Mesendoderm (in vitro differentiated cells): ENCODE measurements at places on chromosomes 7 and 10.

GRCh38 chr7:36659172-36659516, 65.2 kb downstream of the AOAH start:
- DNase-seq, result peak; percentile 88

DNA sequence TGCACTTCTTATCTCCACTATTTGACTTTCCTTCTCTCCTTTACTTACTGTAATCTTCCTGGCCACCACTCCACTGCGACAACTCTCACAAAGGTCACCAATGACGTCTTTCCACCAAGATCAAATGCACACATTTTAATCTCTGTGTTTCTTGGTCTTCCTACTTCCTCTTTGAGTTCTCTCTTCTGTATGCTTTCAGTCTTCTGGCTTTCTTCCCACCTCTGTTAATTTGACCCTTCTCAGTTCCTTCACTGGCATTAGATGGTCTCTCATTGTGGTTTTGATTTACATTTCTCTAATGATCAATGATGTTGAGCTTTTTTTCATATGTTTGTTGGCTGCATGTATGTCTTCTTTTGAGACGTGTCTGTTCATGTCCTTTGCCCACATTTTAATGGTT, 31.9 kb downstream of the FAM107B start:
- DNase-seq, result no peak

- no peak for DNase-seq
These were observed 1.8 kb downstream of the PPIF start for GRCh38 chr10:79349072-79349491.

DNA sequence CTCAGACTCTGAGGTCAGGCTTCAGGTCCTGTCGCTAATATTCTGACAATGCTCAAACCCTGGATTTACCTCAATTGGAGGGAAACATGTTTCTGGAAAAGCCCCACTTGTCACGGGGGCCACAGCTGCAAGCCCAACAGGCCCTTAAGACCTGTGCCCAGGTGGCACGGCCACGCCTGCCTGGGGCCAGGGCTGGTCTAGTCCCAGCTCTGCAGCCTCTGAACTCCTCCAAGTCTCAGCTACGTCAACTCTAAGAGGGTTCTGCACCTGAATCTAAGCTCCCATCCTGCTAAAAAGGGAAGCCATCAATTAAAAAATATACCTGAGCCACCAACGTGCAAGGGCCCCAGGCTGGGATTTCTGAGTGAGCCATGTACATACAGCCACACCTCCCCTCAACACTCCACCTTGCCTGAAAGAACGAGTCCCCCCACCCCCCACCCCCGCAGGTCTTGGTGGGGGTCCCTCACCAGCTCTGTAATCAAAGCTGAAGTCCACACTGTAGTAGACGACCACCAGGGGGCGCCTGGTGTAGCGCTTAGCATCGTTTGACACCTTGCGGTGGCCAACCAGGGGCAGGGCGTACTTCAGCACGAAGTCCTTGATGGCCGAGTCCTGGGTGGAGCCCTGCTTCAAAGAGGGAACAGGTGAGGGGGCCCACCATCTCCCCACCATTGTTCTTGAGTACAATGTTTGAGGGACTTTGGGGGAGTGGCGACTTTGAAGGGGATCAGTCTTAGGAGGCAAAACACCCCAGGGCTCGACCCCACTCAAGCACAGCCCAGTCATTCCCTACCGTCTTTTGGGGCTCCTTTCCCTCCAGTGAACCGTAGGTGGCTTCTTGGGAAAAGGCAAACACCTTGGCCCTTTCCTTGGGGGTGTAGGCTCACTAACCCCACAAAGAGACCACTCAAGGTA, 22.6 kb downstream of the PDIA4 start:
- DNase-seq, result peak; percentile 88

DNA sequence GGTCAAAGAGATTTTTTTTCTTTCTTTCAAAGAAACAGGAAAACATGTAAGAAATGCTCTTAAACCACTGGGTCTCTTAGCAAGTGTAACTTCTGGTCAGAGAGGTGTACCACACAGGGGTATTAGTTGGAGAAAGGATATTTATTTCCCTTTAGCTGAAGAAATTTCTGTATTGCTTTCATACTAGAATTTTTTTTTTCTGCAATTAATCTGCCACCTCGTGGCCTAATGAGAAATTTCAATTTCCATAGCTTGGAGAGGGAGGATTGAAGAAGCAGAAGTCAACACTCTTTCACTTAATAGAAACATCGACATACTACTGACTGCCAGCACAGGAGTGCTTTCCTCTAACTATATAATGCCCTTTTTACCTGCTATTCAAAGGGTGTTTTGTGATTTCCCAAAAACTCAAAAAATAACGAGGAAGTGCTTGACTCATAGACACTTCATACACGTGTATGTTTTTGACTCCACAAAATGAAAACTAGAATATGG, 177.6 kb upstream of the NAMPT start:
- DNase-seq, result peak; percentile 23

DNA sequence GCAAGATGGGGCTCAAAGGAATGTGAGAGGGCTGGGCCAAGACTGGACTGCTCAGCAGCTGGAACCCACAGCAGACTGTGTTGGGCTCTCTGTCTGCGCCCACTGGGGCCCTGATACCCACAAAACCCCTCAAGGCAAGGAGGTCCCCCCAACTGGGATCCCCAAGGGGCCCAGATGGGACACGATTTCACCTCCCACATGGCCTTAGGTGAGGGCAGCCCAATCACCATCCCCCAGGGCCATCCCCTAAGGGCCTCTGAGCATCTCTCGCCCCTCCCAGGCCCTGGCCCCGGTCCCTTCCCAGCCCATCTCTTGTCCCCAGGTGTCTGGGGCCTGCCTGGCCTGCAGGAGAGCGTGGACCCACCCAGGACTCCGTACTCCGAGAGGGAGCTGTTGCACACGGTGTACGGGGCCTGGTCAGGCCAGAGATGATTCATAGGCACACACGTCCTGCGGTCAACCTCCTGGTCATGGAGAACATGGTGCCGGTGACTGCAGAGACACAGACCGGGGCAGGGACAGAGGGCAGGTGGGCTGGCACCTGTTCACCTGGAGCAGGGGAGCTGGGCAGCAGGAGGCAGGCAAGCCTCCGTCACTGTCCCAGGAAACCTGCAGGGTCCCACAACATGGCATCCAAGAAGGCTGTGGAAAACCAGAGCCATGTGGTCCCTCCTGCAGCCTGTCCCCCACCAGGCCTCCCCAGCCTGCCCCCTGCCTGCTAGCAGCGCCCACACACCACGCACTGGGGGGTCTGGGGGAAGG, 21.6 kb downstream of the OGDHL start:
- no peak for DNase-seq

DNA sequence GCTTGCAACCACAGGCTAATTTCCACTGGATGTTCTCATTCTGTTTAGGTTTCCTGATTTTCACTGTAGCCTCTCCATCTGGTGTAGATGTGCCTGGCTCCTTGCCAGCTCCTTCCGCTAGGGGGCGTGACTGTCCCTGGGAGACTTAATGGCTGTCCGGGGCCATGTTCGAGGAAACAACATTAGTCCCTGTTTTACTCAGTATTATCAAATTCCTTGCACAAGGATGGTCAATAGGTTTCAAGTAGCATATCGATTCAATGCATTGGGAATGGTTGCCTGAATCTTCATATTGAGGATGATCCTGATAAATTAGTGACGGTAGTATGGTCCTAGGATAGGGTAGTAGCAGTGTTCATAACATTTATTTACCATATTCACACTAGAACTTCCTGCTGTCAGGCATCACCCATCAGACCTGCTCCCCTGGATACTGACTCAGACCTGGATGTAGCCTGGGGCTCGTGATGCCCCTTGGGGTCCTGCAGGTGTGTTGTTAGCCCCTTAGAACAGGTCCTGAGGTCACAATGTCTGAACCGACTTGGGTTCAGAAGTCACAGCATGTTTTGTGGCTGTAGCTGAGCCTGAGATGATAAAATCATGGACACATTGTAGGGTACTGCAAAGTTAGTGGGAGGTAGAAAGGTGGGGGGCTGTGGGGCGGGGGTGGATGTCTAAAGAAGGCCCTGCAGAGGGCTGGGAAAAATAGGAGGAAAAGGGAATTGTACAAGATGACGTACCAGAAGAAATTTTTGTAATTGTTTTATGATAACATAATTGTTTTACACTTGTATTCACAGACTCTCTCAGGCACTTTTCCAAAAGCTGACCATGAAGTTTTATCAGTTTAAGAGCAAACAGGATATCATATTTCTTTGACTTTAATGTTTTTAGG, 8.9 kb upstream of the EXOC6 start:
- DNase-seq, result peak; percentile 75

DNA sequence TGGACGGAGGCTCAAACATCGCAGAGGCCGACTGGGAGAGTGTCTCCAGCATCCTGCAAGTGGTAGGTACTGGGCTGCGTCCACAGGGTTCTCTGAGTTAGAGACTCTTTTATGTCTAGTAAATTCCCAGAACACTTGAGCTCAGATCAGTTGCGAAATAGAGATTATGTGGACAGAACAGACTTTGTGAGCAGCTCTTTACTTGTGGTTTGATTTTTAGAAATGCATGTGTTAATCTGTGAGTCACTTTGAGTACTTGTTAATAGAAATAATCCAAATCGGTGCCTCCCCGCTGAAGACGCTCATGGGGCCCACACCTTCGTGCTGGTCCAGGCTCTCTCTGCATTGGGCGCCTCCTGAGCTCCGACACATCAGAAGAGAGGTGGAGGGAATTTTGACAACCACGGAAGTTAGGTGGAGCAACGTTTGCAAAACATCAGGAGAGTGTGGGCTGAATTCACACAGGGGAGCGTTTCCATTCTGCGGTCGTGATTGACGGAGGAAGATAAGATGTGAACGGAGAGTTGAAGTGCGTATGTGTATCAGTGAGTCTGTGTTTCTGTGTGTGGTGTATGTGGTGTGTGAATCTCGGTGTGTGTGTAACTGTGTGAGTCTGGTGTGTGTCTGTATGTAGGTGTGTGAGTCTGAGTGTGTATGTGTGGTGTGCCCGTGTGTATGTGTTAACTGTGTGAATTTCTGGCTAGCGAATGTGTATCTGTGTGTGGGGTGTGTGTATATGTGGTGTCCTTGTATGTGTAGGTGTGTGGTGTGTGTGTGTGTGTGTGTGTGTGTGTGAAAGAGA, 32.1 kb downstream of the PFKP start:
- no peak for DNase-seq

DNA sequence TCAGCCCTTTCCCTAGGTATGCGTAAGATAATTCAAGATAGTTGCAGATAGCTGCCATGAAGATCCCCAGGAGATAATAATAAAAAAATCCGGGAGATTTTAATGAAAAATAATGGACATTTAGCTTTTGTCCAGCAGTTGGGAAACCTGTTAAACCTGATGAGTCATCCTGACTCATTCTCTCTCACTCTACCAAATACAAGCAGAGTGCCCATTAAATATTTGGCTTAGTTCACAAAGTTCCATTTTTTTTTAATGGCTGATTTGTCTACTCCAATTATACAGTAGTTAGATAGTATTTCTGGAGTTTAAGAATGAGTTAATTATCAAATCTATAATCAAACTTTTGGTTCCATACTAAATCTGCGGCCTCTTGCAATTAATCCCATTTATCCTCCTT, 2.1 kb upstream of the SHTN1 start:
- no peak for DNase-seq

GRCh38 chr7:114548081-114548980, 133.7 kb downstream of the FOXP2 start:
- no peak for DNase-seq

DNA sequence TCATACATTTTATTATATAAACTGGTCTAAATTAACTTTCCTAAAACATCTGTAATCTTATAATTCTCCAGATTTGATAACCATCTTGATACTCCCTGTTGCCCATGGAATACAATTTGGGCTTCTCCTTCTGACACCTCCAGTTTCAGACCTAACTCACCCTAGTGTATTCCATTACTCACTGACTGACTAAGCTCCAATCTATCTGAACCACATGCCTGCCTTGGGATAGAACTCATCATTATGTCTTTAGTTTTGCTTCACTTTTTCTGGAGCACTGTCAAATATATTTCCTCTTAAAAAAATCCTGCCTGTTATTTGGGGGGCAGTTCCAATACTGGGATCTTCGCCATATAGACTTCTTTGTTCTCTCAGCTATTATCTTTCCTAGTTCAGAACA, 4.9 kb upstream of the FOXP2 start:
- no peak for DNase-seq

- DNase-seq, result no peak
These were observed 22.8 kb downstream of the SPOCK2 start for GRCh38 chr10:72065439-72066025.

DNA sequence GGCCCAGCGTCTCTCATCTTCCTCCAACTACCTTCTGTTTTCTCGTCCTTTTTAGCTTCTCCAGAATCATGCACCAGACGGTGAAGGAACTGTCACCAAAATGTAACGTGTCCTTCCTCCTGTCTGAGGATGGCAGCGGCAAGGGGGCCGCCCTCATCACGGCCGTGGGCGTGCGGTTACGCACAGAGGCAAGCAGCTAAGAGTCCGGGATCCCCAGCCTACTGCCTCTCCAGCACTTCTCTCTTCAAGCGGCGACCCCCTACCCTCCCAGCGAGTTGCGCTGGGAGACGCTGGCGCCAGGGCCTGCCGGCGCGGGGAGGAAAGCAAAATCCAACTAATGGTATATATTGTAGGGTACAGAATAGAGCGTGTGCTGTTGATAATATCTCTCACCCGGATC, 15.8 kb downstream of the TACR2 start:
- no peak for DNase-seq

- no peak for DNase-seq
These were observed 2.3 kb downstream of the HDAC9 start for GRCh38 chr7:18497800-18498199.

GRCh38 chr10:116555880-116556279, 10.1 kb downstream of the PNLIP start:
- DNase-seq, result no peak

DNA sequence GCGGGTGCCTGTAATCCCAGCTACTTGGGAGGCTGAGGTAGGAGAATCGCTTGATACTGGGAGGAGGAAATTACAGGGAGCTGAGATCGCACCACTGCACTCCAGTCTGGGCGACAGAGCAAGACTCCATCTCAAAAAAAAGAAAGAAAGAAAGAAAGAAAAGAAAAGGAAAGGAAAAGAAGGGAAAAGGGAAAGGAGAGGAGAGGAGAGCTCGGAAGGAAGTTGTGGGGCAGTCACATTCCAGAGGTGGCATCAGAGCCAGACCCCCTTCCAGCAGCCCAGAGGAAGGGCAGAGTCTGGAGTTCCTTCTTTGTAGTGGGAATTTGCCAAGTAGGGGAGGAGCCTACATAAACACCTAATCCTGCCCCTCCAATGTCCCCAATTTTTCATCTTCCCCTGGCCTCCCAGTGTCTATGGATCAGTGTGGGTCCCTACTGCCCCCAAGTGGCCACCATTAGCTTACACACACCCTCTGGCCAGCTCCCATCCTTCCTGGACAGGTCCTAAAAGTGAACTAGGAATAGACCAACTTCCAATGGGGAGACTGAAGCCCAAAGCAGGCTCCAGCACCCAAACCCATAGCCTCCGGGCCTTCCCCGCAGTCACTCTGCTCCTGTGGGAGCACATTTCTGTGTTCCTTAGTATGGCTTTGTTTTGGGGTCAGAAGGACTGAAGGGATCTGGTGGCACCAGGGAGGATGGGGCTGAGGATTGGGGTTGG, 39.6 kb upstream of the HSPB1 start:
- peak; percentile 85 for DNase-seq
